ENCODE measurements at places on chromosomes 11 and 22.

DNA sequence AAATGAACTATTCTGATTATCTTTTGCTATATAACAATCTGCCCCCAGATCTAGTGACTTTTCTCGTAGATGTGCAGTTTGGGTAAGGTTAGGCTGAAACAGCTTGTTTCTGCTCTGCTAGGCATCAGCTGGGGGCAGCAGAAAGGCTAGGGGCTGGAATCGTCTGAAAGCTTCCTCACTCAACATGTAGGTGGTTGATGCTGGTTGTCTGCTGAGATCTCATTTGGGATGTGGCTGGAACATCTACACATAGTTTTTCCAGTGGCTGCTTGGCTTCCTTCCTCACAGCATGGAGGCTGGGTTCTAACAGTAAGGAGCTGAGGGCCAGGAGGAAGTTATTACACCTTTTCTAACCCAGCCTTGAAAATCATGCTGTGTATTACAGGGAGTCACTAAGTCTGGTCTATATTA, 30.2 kb downstream of the USP47 start:
- no peak for DNase-seq

GRCh38 chr11:124346311-124346955, 26.4 kb upstream of the OR8D2 start:
- DNase-seq, result no peak

- DNase-seq, result no peak
Observed at GRCh38 chr11:10490398-10491241, 35.6 kb downstream of the AMPD3 start.

DNA sequence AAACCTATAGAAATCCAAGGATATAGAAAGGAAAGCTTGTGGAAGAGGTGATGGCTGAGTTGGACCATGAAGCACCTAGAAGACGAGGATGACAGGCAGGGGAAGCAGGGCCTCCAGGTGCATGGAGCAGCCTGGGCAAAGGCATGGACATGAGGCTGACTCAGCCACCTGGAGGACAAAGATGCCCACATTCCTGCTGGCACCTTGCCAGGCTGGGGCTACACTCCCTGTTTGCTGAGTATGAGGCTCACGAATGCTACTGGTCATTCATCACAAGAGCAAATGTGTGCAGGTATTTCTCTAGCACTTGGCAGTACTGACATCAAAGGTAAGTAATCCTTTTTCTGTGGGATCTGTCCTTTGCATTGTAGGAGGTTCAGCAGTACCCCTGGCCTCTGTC, 7.1 kb upstream of the SCGB2A1 start:
- DNase-seq, result no peak

- no peak for DNase-seq
Observed at GRCh38 chr11:123132881-123133280, 62.2 kb downstream of the CLMP start.

- DNase-seq, result no peak
Observed at GRCh38 chr22:24367841-24368240, 59.6 kb upstream of the ADORA2A start.
